Dermis microvascular lymphatic vessel endothelial cell (primary cell): ENCODE measurements at places on chromosomes 4 and X. TPM values are rescaled to one million over a fixed set of nuclear protein-coding genes. Genes with fewer than 3 reads are reported as not detected.

- peak; percentile 59 for DNase-seq
These were observed 112.8 kb downstream of the KDR start for GRCh38 chr4:55012363-55013230.

Gene GYG2
- total RNA-seq, result 0.51 and 1.0 TPM in 2 replicates

DNA sequence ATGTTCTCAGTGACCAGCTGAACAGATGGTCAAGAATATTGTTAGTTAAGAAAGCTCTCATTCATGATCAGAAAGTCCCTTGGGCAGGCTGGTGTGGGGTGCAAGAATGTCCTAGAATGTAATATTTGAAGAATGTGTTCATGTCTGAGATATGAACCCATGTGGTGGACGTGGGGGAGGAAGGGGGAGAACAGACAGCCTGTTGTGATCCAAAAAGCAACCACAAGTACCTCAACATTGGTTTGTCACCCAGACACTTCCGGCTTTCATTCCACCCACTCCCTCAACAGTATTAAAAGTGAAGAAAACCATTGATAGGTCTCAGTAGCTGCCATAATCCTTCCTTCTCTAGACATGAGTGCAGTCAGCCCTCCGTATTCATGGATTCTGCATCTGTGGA, 82.2 kb downstream of the MAML3 start:
- no peak for DNase-seq

DNA sequence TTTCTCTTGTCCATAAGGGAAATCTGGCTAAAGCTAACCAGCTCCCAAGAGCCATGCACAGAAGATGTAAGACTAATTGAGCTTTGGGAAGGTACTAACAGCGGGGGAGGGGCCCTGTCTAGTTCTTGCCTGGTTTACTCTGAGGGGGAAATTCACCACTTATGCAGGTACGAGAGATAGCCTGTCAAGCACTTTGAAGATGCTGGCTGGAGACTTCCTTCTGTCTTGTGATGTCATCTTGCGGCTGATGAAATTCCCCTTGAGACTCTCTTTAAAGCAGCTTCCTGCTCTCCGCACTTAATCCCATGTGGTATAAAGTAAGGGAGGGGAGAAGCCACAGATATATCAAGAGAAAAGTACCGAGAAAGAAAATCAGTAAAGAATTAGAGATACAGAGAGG, 345.3 kb downstream of the MAPK10 start:
- no peak for DNase-seq

DNA sequence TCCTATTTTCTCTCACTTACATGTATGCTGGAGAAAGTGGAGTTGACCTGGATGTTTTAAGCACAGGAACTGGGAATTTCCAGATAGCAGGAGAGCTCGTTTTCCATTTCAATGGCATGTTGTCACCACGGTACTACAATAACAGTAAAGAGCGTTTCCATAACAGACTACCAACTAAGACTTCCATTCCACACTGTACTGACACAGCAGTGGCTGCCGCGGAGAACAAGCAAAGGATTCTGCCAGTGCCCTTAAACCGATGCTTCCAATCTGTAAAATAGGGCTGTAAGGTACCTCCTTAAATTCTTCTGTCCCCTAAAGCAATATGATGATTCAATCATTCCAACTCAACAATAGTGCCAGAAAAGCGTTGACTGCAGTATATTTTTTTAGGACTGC, 143.9 kb downstream of the KLHL13 start:
- DNase-seq, result no peak

- no peak for DNase-seq
These were observed 882.4 kb downstream of the C4orf33 start for GRCh38 chr4:129978315-129978714.

DNA sequence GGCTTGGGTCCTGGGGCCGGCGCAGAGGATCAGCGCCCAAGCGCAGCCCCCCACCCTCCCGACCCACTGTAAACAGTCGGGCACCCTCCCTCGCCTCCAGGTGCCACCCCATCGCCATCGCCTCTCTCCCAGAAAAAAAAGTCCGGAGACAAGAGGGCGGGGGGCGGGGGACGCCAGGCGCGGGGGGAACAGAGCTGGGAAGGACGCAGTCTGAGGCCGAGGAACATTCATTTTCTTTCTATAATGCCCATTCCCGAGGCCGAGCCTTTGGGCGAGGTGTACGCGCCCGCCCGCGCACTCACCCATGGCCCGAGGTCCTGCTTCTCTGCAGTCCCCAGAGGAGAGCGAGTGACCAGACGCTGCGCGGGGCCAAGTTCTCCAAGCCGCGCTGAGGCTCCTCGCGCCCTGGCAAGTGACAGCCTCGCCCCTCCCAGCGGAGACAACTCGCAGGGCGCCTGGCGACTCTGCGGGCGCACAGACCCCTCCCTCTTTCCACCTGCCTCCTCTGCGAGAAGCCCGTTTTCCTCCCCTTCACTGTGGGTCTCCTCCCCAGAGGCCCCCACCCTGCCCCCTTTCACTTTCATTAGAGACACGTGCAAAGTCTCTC, 63.5 kb upstream of the WDR17 start:
- no peak for DNase-seq

Gene PSAPL1
- not detected in 2 replicates for total RNA-seq

Gene NLGN4X
- total RNA-seq, result 0.26 and 0.38 TPM in 2 replicates

Gene GAGE13
- total RNA-seq, result not detected in 2 replicates

GRCh38 chr4:17562157-17562556, 14.8 kb upstream of the LAP3 start:
- DNase-seq, result no peak

Gene DUSP9
- total RNA-seq, result under 0.01 and 0.13 TPM in 2 replicates

- no peak for DNase-seq
These were observed 104.6 kb downstream of the TNIP2 start for GRCh38 chr4:2651546-2651945.

Gene MAGEA1
- not detected in 2 replicates for total RNA-seq

Gene PTCHD1
- not detected in 2 replicates for total RNA-seq

DNA sequence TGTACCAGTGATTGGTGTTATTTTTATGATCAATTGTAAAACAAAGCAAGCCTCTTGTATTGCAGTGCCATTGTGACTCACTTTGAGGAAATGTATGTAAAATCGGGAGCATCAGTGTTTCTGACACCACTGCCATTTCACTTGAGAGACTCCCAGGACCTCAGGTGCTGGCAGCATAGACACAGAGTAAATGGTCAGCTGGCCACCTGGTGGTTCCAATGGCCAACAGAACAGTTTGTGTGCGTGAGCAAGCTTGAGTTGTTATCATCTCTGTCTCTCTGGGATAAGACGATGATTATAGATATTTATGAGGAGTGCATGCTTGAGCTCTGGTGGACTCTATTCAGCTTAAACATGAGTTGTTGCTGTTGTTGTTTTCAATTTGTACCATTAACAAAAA, 356.6 kb downstream of the GUCY2F start:
- DNase-seq, result no peak

- no peak for DNase-seq
These were observed 5.0 kb downstream of the PRMT9 start for GRCh38 chr4:147678796-147679549.

DNA sequence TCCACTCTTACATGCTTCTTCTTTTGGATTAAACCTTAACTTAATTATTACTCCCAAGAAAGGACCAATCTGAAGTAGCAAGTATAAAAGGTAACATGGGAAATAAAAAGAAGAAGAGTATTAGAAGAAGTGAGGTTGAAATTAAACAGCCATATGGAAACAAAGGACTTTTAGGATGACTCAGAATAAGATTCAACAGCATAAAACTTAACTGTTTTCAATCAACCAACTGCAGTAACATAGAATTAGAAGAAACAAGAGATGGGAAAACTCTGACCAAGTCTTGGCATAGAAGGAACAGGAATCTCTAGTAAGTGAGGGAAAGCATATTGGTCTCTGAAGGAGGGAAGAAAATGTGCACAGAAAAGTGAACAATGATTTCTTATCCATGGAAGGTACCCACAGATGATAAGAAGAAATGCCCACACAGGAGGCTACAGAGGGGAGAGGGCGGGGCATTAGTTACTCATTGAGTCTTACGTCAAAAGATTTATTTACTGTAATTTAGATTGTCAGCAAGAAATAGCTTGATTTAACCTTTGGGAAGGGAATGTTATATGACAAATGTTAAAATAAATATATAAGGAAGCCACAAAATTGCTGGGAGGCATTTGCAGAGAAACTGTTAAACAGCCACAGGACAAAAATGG, 177.3 kb downstream of the BANK1 start:
- no peak for DNase-seq

GRCh38 chr4:54898656-54899340, 226.6 kb downstream of the KDR start:
- no peak for DNase-seq

Gene FGF2
- total RNA-seq, result 7.0 and 10.3 TPM in 2 replicates

DNA sequence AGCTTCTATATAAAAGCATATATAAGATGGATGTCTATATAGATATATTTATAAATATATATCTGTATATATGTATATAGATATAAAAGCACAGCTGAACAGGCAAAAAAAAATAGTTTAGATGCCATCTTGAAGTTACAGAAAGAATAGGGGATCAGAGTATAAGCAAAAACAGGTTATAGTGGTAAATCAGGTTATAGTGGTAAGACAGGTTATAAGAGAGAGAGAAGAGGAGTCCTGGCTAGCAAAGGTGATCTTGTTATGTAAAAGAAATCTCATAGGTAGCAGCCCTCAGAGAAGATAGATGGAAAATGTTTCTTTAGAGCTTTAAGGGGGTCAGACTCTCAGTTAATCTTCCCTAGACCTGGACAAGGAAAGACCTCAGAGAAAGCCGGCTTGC, 1263.1 kb downstream of the PCDH7 start:
- no peak for DNase-seq

- DNase-seq, result no peak
These were observed 12.4 kb upstream of the CYBB start for GRCh38 chrX:37767430-37767829.

Gene TCEANC
- total RNA-seq, result 1.2 and 1.6 TPM in 2 replicates

- peak; percentile 87 for DNase-seq
These were observed 79.9 kb downstream of the SLC9A6 start for GRCh38 chrX:136065044-136065671.

DNA sequence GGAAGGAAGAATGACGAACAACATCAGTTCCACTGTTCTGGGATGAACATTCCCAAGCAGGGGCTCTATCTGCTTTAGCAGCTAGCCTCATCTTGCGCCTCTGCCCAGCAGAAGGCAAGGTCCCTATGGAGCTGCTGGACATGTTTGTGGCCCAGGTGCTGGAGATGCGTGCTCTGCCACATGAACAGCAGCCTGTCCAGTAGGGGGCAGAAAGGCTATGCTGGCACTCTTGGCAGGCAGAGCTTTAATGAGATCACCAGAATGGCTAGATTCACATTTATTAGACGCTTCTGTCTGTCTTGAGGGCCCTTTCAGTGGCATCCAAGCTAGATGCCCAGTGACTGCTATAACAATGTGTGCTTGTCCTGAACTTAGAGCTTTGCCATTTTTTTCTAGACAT, 1826.0 kb downstream of the STIM2 start:
- DNase-seq, result no peak

DNA sequence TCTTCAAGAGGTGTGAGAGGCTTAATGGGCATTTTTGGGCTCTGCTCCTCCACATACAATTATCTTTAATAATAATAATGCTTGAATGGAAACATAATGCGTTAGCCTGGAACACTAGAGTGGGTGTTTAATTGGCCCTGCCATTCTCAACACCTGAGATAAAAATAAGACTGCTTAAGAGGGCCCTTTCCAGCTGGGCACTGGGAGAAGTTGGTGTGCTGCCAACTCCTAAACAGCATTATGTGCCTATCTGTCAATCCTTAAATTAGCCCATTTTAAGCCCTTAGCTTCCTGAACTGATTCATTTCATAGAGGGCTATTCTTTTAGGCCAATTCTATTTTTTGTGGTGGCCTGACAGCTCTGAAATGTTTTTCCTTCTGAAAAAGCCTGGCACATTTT, 211.1 kb upstream of the ZIC3 start:
- no peak for DNase-seq

DNA sequence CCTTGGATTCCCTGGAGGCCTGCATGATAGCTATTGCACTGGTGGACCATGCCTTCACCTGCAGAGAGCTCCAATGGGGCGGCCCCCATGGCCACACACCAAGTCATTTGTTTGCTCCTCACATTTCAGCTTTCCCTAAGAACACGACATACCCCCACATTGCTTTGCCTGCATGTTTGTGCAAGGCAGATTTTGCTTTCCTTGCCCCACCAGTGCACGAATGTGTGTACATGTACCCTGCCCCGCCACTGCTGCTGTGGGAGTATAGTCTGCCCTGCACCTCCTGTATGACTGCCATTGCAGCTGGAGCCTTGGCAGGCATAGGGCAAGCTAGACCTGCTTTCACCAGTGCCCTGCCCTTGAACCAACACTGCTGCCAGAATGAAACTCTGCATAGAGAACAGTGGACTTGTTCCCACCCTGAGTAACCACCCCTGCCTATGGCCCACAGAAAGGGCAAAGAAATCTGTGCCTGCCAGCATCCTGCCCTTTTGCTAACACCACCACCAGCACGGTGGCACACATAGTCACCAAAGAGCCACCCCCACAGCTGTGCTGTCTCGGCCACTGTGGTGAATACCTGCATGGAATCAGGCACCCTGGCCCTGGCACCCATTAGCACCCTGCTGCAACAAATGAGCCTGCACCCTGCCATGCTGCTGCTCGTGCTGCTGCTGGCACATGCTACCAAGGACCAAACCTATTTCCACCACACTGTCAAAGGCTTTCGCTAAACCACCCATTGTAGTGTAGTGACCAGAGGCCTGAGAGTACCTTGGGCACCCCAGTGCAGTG, 661.7 kb upstream of the FAM241A start:
- DNase-seq, result no peak

- DNase-seq, result no peak
These were observed 104.6 kb downstream of the DTHD1 start for GRCh38 chr4:36385951-36386571.
